NCI-H1930 (cell line): ENCODE measurements at places on chromosomes 1 and 21.
A peak's percentile ranks its signal among the peaks of the same experiment; 100 is the strongest.

- no peak for DNase-seq
These were observed 11.8 kb downstream of the IER5 start for GRCh38 chr1:181100015-181100905.

GRCh38 chr1:161082996-161083747, 6.2 kb downstream of the NECTIN4 start:
- DNase-seq, result no peak

DNA sequence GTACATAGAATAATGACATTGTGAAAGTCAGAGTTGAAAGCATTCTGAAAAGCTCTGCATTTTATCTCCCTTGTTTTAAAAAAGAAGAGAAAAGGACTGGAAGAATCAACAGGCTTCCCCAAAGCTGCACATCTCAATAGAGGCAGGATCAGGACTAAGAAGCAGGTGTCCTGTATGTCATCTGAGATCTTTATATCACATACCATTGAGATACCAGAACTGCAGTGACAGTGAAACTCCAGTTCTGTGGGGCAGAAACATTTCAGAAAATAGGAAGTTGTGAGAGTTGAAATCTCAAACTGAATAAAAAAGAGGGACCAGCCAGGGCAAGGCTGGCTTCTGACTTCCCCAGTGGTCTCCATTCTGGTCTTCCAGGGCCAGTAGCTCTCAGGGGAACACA, 33.0 kb upstream of the SH2D1B start:
- no peak for DNase-seq

DNA sequence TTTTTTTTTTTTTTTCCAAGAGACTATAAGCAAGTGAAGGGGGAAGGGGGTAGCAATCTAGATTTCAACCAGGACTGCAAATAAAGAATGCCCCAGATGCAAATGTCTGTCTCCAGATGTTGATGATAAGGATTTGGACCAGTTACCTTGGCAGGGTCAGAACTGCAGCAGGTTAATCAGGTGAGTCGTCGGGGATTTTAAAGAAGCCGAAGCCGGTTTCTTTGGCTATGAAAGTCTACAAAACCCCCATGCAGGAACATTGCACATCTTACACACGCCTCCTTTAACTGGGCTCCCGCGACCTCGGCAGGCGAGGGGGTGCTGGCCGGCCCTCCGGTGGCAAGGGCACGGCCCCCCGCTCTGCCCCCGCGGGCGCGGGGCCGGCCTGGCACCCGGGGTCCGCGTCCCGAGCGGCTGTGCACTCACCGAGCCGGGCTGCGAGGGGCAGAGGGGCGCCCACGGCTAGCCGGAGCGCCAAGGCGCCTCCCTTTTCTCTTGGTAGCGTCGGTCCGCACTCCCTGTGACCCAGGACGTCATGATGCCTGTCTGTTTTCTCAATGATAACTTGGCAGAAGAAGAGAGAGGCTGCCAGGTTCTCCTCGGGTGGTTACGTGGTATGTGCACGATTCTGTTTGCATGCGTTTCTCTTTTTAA, 366.3 kb upstream of the ESRRG start:
- DNase-seq, result no peak

DNA sequence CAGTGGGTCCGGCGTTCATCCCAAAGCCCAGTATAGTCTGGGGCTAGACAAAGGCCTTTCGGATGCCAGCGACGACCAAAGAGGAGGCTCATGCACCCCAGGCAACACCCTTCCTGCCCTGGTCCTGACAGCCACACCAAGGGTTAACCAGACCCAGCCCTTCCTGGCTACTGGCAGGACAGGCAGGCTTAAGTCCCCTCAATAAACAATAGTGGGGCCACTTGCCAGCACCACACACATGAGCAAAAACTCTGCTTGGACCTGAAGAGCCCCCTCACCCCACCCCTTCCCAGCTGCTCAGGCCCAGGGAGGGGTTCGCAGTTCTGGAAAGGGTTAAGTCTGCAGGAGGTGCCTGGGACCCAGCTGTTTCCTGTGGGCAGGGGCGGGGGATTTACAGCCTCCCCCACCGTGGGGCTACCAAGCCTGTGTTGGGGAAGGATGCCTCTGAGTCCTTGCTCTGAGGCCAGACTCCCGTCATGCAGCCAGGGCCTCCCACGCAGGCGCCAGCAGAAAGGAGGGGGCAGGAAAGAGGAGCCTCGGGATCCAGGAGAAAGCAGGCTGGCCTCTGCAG, 18.2 kb downstream of the PHLDA3 start:
- DNase-seq, result no peak

DNA sequence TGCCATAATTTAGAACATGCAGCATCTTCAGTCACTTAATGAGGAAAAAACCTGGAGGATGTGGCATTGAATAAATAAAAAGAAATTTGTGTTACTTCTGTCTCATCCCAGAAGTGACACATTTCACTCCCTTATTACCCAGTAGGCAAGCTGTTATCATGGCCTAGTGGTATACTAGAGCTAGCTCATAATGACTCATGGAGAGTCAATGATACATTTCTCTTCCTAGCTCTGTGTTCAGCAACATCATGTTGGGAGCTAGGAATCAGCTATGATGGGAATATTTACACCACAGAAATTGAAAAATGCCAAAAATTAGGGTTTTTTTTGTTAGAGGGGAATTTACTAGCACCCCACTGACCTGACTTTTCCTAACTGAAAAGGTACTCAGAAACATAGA, 182.7 kb downstream of the HMCN1 start:
- DNase-seq, result no peak

DNA sequence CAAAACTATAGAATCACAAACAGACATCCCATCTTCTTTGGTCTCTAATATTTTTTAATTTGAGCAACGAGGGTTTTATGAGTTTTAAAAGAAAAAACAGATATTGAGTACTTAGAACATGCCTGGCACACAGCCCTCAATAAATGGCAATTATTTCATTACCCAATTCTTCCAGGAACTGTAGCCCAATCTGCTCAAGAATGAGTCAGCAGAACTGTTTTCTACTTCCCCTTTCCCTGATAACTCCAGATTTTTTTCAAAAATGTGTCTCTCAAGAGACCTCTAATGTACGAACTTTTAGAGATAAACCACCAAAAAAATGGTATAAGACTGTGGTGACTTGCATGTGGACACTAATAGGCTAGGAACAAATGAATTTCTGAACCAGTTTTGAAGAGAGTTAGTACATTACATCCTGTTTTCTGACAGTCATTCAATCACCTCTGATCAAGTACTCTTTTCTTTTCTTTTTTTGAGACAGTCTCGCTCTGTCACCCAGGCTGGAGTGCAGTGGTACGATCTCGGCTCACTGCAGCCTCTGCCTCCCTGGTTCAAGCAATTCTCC, 11.5 kb downstream of the ABL2 start:
- no peak for DNase-seq

GRCh38 chr1:78304341-78304740, 186.4 kb upstream of the PTGFR start:
- DNase-seq, result no peak

GRCh38 chr1:41792485-41792770, 126.3 kb downstream of the HIVEP3 start:
- no peak for DNase-seq

DNA sequence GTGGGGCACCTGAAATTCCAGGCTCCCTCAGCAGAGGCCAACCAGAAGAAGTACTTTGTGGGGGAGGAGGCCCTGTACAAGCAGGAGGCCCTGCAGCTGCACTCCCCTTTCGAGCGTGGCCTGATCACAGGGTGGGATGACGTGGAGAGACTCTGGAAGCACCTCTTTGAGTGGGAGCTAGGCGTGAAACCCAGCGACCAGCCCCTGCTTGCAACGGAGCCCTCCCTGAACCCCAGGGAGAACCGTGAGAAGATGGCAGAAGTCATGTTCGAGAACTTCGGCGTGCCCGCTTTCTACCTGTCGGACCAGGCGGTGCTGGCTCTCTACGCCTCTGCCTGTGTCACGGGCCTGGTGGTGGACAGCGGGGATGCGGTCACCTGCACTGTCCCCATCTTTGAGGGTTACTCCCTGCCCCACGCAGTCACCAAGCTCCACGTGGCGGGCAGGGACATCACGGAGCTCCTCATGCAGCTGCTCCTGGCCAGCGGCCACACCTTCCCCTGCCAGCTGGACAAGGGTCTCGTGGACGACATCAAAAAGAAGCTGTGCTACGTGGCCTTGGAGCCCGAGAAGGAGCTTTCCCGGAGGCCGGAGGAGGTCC, 634 bp downstream of the ACTRT2 start:
- no peak for DNase-seq

DNA sequence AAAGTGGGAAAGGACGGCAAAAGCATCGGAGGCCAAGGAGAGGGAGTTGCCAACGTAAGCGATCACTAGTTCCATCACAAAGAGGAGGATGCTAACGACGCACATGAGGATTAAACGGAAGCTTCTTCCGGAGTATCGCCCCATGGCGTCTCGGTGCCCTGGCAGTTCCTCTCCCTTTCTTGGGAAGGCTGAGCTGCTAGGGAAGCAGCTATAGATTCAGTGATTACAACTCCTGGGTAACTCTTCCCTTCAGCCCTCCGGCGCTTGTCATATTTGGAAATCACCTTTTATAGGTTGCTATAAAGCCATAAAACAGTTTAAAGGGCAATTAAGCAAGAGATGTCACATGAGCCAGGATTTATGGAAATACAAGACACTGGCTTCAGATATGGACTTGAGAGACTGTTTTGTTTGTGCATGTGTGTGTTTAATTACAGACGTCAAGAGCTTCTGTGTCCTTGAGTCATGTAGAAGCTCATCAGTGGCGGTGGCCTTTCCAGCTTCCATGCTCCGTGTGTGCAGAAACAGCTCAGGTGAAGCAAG, 30.6 kb upstream of the SLC30A10 start:
- DNase-seq, result no peak

DNA sequence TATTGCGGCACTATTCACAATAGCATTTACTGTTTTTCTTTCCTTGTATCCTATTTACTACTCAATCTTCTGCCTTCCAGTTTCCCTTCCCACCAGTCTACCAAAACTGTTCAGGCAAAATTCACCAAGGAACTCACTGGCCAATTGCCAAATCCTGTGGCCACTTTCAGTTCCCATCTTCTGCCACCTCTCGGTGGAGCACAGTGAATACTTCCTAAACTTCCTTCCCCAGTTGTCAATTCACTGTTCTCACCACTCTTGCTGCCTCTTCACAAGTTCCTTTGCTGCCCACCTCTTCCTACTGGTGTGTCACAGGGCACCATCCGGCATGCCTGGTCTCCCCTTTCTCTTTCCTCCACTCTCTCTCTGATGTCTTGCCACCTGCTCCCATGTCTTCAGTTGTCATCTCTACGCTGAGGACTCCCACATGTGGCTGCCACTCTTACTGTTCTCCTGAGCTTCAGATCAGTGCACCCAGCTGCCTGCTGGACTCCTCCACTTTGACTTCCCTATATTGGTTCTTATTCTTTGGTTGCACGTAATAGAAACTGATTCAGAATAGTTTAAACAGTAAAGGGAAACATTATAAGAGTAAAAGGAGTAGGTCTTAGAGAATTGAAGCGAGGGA, 114.4 kb downstream of the PIK3R3 start:
- no peak for DNase-seq

DNA sequence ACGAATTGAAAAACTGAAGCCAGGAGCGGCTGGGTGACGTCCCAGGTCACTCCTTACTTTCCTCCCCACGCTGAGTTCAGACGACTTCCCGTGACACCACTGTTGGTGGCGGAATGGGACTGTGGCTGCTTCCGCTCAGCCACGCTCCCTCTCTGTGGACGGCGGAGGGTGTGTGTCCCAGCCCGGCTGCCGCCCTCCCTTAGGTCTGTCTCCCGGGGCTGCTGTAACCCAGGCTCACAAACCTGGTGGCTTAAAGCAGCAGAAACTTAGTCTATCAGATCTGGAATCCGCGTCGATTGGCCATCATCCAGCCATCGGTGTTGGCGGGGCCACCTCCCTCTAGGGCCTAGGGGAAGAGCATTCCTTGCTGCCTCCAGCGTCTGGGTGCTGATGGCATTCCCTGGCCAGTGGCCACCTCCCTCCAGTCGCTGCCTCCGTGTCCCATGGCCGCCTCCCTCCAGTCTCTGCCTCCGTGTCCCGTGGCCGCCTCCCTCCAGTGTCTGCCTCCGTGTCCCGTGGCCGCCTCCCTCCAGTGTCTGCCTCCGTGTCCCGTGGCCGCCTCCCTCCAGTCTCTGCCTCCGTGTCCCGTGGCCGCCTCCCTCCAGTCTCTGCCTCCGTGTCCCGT, 17.5 kb downstream of the TRPM2 start:
- no peak for DNase-seq

GRCh38 chr1:155044812-155045657, 6.1 kb upstream of the ADAM15 start:
- DNase-seq, result no peak

GRCh38 chr1:28328228-28328648, 602 bp upstream of the MED18 start:
- no peak for DNase-seq

- peak; percentile 52 for DNase-seq
These were observed 15.1 kb downstream of the RNF223 start for GRCh38 chr1:1058921-1059493.

GRCh38 chr1:35554266-35555211, 2.7 kb downstream of the KIAA0319L start:
- DNase-seq, result no peak

DNA sequence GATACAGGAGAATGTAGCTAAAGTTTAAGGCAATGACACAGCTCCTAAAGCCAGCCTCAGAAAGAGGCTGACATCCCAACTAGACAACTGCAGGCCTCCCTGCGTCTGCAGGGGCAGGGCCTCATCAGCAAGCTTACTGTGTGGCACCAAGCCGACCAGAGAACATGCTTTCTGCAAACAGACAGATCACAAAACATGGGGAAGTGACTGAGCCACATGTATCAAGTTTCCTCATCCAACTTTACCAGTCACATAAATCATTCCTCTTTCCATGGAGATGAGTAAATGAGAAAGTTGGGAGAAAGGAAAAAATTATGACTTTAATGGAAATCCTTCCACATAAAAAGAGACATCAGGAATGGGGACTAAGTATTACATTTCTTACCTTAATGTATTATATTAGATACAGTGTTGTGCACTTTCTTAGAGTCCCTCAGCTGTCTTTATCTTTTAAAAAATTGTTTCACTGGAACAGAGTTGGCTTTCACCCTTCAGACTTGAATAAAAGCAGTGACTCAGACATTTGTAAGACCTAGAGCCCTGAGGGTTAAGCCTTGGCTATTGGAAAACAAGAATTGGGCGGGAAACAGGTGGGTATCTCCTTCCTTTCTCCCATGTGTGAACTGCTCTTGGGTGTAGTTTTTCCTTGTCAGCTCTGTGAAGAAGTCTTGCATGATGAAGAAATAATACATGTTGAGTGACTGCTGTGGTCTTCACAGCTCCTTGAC, 305.7 kb upstream of the SNX7 start:
- no peak for DNase-seq

GRCh38 chr1:200561856-200562214, 58.7 kb downstream of the KIF14 start:
- no peak for DNase-seq

GRCh38 chr1:65449214-65449823, 28.9 kb downstream of the LEPR start:
- no peak for DNase-seq

- DNase-seq, result no peak
These were observed 44.0 kb downstream of the TBX15 start for GRCh38 chr1:118944133-118944532.

DNA sequence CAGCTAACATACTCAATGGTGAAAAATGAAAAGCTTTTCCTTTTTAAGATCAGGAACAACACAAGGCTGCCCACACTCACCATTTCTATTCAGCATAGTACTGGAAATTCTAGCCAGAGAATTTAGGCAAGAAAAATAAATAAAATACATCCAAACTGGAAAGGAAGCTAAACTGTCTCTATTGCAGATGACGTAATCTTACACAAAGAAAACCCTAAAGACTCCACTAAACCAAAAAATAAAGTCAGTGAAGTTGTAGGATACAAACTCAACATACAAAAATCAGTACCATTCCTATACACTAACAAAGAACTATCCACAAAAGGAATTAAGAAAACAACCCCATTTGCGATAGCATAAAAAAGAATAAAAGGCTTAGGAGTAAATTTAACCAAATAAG, 181.2 kb downstream of the BRINP3 start:
- DNase-seq, result no peak
